Activated CD4-positive, alpha-beta memory T cell treated with anti-CD3 and anti-CD28 coated beads for 36 hours (primary cell): ENCODE measurements at places on chromosomes 7 and 10. TPM values are rescaled to one million over a fixed set of nuclear protein-coding genes. Genes with fewer than 3 reads are reported as not detected.

DNA sequence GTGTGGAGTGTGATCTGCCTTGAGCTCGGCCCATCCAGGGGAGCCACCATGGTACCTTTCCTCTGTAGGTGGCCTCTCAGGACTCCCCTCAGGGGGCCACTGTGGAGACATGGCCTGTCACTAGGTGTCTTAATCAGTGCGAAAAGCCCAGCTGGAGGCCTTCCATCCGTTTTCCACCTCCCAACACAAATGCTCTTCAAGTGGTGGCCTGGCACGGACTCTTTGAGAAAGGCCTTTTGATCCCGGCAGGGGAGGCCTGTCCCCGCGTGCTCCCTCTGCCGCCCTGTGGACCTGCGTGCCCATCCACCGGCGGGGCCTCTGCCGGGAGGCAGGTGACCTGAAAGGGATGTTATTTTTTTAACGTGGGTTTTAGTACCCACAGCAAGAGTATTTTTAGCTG lies 149.5 kb downstream of the RGS10 start:
- DNase-seq = no peak

- DNase-seq = no peak
These were observed 21.3 kb downstream of the PTPRE start for GRCh38 chr10:127928021-127928806.

DNA sequence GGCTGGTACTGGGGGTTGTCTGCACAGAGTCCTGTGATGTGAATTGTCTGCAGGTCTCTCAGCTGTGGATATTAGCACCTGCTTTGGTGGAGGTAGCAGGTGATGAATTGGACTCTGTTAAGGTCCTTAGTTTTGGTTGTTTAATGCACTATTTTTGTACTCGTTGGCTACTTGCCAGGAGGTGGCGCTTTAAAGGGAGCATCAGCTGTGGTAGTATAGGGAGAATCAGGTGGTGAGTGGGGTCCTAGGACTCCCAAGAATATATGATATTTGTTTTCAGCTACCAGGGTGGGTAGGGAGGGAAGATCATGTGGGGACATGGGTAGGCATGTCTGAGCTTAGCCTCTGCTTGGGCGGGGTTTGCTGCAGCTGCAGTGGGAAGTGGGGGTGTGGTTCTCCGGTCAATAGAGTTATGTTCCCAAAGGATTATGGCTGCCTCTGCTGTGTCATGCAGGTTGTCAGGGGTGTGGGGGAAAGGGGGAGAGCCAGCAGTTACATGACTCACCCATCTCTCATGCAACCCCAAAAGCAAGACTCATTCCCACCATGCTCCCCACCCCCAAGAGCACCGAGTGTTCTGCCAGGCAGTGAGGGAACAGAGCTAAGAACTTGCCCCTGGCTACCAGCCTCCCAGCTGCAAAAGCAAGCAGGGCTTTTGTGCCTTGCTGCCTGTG lies 53.7 kb upstream of the ZNF273 start:
- DNase-seq = no peak

- DNase-seq = peak; percentile 45
These were observed 27.7 kb upstream of the VAX1 start for GRCh38 chr10:117165538-117166417.

GRCh38 chr7:110204527-110204926 lies 886.4 kb upstream of the LRRN3 start:
- no peak for DNase-seq

- DNase-seq = no peak
These were observed 29.0 kb downstream of the ARHGAP22 start for GRCh38 chr10:48575901-48576300.

- DNase-seq = no peak
These were observed 1.8 kb downstream of the COMMD3 start for GRCh38 chr10:22317771-22318565.

The FZD1 gene
- not detected for total RNA-seq

The CCSER2 gene
- total RNA-seq = 73.5 TPM

The TIAL1 gene
- total RNA-seq = 177 TPM

The ANKRD30A gene
- total RNA-seq = not detected
